Epithelial cell of esophagus (primary cell): ENCODE measurements at places on chromosomes 4 and X.

DNA sequence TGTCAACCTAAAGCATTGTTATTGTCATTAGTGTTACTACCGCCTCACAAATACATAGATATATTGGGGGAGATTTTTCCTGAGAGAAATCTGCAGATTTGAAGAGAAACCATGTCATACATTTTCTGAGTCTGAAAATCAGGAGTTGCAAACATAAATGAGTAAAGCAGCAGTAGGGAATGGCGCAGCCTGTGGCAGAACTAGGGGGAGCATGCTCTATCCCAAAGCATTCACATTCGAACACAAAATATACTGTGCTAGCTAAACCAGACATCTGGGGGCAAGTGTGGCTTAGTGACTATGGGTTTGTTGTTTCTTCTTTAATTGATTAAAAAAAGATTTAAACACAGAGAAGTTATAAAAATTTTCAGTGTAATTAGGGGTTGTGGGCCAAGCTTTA lies 83.2 kb downstream of the CPE start:
- no peak for DNase-seq

GRCh38 chr4:125049711-125050110 lies 265.0 kb upstream of the FAT4 start:
- peak; percentile 29 for DNase-seq

GRCh38 chr4:73816814-73817213 lies 19.7 kb upstream of the CXCL6 start:
- peak; percentile 91 for DNase-seq

DNA sequence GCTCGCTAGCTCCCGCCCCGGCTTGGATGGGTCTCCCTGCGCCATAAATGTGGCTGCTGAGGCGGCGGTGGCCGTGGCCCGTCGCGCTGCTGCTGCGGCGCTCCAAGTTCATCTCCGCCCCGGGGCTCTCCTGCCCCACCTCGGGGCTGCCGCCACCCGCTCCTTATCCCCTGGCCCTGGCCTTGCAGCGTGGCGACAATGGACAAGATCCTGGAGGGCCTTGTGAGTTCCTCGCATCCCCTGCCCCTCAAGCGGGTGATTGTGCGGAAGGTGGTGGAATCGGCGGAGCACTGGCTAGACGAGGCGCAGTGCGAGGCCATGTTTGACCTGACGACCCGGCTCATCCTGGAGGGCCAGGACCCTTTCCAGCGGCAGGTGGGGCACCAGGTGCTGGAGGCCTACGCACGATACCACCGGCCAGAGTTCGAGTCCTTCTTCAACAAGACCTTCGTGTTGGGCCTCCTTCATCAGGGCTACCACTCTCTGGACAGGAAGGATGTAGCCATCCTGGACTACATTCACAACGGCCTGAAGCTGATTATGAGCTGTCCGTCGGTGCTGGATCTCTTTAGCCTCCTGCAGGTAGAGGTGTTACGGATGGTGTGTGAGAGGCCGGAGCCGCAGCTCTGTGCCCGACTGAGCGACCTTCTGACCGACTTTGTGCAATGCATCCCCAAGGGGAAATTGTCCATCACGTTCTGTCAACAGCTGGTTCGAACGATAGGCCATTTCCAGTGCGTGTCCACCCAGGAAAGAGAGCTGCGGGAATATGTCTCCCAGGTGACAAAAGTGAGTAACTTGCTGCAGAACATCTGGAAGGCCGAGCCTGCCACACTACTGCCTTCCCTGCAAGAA lies 763 bp downstream of the USP38 start:
- peak; percentile 29 for DNase-seq

DNA sequence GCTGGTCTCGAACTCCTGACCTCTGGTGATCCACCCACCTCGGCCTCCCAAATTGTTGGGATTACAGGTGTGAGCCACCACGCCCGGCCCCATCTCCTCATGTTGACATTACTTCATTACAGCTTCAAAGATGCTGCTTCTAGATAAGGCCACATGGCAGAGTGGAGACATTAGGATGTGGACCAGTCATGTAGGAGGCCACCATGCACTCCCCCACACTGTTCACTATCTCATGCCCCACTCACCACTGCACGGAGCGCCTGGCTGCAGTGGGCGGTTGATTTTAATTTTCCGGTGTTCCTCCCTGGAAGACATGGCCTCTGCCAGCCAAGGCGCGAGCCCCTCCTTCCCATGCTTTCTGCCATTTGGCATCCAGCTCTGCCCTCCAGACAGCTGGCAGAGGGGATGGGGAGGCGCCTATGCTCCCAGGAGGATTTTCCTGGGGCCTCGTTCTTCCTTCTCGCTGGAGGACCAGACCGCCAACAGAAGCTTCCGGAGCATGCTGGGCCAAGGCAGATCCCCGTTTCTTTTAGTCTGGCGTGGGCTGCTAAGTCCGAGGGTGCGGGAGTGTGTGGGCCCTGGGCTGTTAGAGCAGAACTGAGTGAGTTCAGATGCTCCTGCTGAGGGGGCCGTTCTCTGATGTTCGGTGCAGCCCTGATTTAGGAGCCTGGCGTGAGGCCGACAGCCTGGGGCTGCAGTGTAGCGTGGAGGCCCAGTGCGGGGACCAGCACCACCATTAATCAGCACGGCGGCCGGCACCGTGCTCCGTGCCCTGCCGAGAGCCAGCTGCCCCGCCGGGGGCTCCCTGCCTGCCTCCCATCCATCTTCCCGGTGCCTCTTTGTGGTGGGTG lies 93.1 kb downstream of the SORCS2 start:
- no peak for DNase-seq

DNA sequence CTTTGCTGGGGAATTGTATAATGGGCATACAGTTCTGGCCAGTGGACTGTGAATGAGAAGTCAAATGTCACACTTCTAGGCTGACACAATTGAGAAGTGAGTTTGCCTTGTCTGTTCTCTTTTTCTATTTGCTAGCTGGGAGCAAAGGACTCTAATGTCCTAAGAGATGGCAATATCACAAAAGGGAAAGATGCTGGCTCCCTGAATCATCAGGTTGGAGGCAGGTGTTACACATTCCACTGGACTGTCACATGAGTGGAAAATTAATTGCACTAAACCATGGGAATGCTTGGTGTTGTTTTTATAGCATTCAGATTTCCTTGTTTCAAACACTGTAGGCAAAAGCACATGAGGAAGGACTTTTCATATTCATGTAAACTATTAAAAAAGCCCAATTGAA lies 388.3 kb downstream of the ADAM29 start:
- no peak for DNase-seq

- DNase-seq = no peak
These were observed 51.5 kb upstream of the ETNPPL start for GRCh38 chr4:108814326-108814725.

- DNase-seq = no peak
These were observed 91.5 kb downstream of the ATRX start for GRCh38 chrX:77694491-77694890.

- no peak for DNase-seq
These were observed 109.4 kb downstream of the SMIM20 start for GRCh38 chr4:26023203-26023972.
